ENCODE measurements at places on chromosomes 1 and 21.
A peak's percentile ranks its signal among the peaks of the same experiment; 100 is the strongest.

- no peak for DNase-seq
Measured at GRCh38 chr1:164712131-164713036, 153.4 kb downstream of the PBX1 start.

DNA sequence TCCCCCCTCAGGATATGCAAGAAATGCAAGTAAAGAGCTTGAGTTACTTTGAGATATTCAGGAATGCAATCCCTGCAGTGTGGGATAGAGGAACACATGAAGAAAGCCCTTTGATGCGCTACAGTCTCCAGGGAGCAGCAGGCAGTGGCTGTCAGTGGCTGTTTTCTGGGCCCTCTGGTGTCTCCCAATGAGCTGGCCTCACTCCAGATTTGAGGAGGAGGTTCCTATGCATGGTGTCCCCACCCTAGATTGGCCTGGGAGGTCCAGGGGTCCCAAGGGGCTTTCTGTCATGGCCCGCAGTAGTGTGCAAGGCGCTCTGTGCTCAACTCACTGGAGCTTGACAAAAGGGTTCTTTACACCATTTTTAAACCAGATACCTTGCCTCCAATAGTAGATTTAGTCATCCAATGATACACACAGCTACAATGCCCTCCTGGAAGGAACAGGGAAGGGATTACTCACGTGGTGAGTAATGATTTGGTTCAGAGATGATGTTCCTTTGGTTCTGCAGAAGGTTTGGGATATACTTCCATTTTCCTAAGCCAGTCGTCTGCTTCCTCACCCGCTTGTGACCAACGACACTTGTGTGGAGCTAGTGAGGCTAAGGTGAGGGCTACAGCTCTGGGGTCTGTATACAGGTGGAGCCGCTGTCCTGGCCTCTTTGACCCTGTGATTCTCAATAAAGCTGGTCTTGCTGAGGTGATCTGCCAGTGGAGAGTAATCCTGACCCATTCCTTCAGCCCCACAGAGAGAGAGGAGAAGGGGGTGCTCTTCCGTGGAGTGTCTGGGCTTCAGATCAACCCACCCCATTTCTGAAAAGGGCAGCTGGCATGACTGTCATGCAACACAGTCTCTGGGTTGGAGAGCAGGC is 6.6 kb downstream of the BATF3 start:
- no peak for DNase-seq

- DNase-seq, result no peak
Measured at GRCh38 chr1:201376464-201377374, 761 bp downstream of the TNNT2 start.

- no peak for DNase-seq
Measured at GRCh38 chr1:75171876-75172275, 37.7 kb downstream of the LHX8 start.

DNA sequence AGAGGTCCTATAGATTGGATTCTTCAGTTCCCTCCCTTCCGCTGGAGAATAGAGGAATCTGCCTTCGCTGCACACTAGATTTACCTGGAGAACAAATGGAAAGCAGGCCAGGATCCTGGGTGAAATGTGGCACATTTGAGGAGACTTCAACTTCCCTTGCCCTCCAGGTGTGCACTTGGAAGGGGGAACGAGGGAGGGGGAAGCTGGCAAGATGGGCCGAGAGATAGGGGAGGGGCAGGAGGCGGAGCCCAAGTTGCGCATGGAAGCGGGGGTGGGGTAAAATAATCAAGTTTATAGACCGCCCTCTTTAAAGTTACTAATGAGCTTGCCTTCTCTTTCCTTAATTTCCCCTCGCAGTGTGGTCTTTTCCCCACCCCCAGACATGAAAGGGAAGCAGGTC is 155.7 kb upstream of the CAMK1G start:
- no peak for DNase-seq

DNA sequence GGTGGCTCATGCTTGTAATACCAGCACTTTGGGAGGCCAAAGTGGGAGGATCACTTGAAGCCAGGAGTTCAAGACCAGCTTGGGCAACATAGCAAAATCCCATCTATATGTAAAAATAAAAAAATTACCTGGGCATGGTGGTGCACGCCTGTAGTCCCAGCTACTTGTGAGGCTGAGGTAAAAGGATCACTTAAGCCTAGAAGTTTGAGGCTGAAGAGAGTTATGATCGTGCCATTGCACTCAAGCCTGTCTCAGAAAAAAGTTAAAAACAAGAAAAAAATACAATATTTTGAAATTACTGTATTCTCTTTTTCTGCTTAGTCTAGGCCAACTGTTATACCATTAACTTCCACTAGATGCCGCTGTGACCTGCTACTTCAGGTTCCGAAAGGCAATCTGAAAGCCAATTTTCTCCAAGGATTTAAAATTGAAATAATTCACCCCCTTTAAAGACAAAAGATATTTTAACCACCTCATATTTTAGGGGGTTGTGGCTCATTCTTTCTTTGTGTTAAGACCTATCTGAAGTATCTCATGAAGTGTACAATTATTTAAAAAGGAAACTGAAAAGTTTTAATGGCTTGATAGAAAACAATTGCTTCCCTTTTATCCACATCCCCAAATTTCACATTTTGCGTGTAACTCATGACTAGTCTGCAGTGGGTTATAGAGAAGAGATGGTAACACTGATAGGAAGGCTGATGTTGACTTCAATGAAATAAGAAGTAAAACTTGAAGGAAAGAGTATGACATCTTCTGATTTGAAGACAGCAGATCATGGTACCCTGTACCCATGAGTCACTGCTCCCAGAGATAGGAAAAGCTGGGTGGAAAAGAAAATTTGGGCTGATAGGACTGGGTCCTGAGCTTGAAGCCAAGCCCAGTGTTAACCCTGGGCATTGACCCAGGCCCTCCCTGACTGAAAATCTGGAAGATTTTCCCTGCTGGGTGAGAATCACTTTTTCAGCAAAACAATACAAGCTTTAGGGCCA is 24.4 kb upstream of the CLDN14 start:
- peak; percentile 58 for DNase-seq

GRCh38 chr1:222071387-222071786 is 329.5 kb upstream of the DUSP10 start:
- DNase-seq, result no peak

DNA sequence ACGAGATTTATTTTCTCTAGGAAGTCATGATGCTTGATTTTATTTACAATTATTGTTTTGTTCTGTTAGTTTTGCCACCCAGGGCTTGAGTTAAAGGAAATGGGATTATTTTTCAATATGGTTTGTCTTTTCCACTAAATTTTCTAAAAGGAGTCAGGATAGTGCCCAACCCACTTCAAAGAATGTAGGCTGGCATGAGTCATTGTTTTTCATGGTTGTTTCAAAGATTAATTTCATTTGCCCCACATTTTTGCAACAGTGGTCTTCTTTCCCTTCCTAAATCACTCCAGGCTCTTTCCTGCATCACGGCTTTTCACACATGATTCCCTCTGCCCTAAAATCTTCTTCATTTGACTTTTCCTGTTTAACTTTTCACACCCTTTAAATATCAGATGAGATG is 2.5 kb downstream of the SLAMF6 start:
- DNase-seq, result no peak
